Smooth muscle cell of trachea (primary cell): ENCODE measurements at places on chromosomes 4 and X. TPM values are rescaled to one million over a fixed set of nuclear protein-coding genes. Genes with fewer than 3 reads are reported as not detected.

The CHRDL1 gene
- 0.99 and 3.2 TPM in 2 replicates for total RNA-seq

The NXF2 gene
- not detected in 2 replicates for total RNA-seq

The TLR10 gene
- total RNA-seq = 0.15 TPM in 1 of 2 replicates, not detected in the other

The FAM50A gene
- 73.3 and 85.2 TPM in 2 replicates for total RNA-seq

The FAM53A gene
- 2.3 TPM in 2 replicates for total RNA-seq

The CNKSR2 gene
- 0.44 and 0.66 TPM in 2 replicates for total RNA-seq

The F9 gene
- under 0.01 TPM in 1 of 2 replicates, not detected in the other for total RNA-seq

The GLRA2 gene
- total RNA-seq = not detected in 2 replicates

The PDCL2 gene
- total RNA-seq = not detected in 2 replicates

The TRAPPC2 gene
- total RNA-seq = 14.6 and 20.8 TPM in 2 replicates
